ENCODE measurements at places on chromosomes 11 and 22.
A peak's percentile ranks its signal among the peaks of the same experiment; 100 is the strongest.

DNA sequence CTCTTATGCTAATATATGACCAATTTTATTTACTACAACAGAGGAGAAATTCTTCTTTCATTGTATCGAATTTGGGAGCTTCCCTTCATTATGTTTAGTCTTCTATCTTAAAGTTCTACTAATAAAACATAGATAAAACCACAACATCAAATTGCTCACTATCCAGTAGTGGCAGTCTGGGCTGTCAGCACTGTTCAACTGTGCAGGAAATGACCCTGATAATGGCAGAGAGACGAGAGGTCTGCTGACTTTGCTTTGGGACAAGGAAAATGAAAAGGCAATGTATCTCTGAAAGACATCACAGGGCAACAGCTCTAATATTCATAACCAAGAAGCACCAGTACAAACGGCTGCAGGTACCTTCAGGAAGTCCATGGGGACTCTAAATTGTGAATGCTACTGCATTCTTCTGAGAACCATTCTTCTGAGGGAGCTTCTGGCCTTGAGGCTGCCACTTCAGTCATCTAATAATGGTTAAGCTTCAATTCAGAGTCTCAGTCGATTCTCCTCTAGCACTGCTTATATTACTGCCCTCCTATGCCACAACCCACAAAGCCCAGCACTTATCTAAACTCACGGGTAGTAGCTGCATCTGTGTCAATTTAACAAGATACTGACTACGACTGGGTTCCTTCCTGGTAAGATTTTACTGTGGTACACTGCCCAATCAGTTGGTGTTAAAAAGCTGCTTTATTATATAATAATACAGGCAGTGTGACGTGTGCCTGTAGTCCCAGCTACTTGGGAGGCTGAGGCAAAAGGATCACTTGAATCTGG, 44.2 kb downstream of the CKAP5 start:
- no peak for DNase-seq

DNA sequence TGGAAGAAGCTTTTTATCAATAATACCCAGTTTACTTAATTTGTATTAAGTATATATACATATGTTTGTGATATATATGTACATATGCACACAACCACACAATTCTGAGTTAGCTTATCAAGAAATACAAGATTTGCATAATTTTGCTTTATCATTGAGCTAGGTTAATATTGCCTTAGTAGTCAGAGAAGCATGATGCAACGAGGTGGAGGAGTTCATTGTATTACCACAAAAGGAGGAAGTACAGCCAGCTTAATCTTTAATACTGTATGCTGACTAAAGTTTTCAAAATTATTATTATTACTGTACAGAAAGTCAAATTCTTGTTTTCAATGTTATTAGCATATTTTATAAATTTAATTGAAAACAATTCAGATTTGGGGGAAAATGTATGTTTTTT, 278.4 kb upstream of the PDGFD start:
- DNase-seq: no peak

DNA sequence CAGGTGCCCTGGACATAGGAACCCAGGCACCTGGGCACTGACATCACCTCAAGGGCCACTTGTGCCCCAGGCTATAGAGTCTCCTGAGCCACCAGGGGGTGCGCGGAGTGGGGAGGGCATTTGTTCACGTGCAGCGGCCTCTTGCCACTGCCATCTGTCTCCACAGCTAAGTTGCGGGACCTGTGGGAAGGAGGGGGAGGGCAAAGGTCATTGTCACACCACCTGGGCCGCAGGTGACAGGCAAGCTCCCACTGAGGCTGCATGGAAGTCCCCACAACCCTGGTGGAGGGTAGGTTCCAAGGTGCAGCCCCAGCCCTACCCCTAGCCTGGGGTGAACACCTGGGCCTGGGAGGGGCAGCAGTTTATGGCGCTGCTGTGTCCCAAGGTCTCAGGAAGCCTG, 79.5 kb downstream of the PIWIL3 start:
- DNase-seq: no peak

- DNase-seq: no peak
These were observed 1.5 kb downstream of the TPBGL start for GRCh38 chr11:75241906-75242644.

DNA sequence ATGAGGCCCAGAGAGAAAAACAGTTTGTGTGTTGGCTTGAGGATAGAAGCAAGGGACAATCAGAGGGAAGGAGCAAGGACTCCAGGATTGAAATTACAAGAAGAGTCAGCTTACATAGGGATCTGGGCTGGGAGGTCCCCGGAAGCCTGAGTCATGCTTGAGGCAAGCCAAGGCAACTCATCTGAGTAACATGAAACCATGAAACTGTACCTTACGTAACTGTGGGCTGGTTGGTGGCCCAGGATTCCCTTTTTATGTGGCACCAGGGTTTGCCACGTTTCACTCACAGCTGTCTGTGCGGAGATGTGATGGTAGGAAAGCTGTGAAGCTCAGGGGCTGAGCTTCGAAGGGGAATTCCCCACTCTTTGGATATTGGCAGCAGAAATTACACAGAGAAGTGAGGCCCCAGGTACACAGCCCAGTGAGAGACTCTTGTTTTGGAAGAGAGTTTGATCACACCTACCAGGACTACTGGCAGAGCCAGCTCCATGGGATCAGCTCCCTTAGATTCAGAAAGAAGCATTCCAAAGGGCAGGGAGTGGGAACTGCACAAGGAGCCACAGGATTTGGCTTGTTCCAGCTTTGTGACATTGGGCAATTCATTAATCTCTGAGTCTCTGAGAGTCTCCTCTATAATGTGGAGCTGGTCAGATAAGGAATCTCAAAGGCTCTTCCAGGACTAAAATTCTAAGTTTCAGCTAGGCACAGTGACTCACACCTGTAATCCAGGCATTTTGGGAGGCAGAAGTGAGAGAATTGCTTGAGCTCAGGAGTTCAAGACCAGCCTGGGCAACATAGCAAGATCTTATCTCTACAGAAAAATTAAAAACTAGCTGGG, 7.8 kb downstream of the SLC5A1 start:
- peak; percentile 45 for DNase-seq

DNA sequence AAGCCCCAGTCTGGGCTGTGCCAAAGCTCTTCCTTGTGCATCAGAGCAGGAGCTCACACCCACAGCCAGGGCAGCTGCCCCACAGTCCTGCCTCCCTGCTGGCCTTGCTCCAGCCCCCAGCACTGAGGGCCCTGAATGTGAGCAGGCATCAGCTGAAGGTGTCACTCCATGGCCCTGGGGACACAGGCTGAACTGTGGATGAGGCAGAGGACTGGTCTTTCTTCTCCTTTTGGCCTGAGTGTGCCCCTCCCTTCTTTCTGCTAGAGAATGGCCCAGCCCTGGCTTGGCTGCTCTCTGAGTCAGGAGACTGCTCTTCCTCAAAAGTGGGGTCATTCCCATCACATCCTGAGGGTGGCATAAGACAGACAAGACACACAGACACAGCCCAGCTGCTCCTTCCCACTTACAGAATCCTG, 16.2 kb downstream of the OTOG start:
- DNase-seq: no peak

Data from NCI-H446 treated with DMSO at 0.1 percent for 48 hours (cell line).